ENCODE measurements at places on chromosomes 3 and 15. TPM values are rescaled to one million over a fixed set of nuclear protein-coding genes. Genes with fewer than 3 reads are reported as not detected.
A peak's percentile ranks its signal among the peaks of the same experiment; 100 is the strongest.

DNA sequence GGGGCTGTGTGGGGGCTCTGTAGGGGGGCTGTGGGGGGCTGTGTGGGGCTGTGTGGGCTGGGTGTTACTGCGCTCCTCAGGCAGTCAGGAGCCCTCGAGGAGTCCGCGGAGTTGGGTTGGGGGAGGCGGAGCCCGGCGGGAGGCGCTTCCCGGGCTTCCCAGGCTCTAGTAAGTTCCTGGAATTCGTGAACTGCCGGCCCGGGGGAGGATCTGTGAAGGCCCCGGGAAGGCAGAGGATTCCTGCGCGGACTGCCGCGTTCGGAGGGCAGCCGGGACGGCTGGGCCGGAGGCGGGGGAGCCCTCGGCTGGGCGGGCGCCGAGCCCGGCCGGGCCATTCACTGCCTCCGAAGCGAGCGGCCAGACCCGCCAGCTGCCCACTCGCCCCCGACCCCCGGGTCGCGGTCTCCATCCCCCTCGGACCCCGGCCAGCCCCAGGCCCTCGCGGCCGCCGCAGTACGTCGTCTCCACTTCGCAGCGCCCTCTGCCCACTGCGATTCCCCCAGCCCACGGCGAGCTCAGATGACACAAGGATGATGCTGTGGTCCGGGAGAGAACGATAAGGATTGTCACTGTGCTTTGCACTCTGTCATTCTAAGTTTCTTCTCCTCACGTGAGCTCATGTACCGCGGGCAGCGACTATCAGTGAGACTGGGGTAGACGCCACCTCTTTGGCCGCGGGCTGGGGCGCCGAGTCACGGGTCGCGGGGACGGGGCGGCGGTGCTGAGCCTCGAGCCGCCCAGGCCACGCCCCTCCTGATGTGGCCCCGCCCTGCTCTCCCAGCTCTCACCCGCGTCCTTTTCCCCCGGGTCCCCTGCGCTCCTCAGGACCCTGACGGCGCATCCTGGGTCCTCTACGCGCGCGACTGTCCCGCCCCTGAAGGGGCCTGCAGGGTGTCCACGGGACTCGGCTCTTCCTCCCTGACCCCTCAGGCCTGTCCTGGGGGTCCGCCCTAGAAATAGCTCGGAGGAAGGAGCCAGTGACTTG, 65.3 kb downstream of the KLF13 start:
- DNase-seq: no peak
- H3K27ac ChIP-seq: no peak overlapping the region
- peaks cover 4% of the 10 kb centered on the region for H3K4me1 ChIP-seq
- no peaks in the 10 kb centered on the region for H3K36me3 ChIP-seq
- H3K27me3 ChIP-seq: peaks cover 22% of the 10 kb centered on the region
- peak overlapping the region; percentile 74 for H3K4me3 ChIP-seq

MYH15 gene
- under 0.01 TPM for polyA plus RNA-seq

GRCh38 chr3:146547235-146547835, 2.9 kb upstream of the PLSCR1 start:
- no peak overlapping the region for H3K4me3 ChIP-seq
- H3K4me1 ChIP-seq: peaks cover 2% of the 10 kb centered on the region
- no peaks in the 10 kb centered on the region for H3K36me3 ChIP-seq
- H3K27ac ChIP-seq: no peak overlapping the region
- no peaks in the 10 kb centered on the region for H3K27me3 ChIP-seq

DNA sequence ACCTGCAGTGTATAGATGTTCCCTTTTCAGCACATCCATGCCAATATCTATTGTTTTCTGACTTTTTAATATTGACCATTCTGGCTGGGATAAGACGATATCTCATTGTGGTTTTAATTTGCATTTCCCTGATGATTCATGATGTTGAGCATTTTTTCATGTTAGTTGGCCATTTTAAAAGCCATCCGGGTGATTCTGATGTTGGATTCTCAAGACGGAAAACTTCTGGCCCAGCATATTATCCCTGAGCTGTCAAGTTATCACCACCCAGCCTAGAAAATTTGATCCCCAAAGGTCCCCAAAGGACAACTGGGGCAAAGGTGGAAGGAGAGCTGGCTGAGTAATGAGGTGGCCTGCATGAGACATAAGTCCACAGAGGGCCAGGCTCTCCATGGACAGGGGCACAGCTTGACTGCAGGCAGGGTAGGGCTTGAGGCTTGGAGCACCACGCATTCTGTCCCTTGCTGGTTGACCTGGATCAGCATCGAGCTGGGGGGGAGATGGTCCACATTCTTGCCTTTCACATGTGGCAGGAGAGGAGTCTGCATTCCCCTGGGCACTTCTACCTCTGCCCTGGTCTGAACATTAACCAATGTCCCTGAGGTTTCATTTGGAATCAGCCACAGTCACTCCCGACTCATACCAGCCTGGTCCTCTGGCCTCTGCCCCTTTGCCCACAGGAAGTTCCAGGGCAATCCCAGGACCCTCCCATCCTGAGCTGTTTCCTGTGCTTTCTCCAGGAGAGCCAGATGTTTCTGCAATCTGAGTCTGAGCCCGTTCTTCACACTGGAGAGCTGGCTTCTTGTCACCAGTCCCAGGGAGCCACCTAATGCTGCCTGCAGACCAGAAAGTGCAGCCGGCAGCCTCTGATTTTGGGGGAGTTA, 69.2 kb downstream of the ISG20 start:
- peaks cover 23% of the 10 kb centered on the region for H3K27me3 ChIP-seq
- DNase-seq: no peak

DNA sequence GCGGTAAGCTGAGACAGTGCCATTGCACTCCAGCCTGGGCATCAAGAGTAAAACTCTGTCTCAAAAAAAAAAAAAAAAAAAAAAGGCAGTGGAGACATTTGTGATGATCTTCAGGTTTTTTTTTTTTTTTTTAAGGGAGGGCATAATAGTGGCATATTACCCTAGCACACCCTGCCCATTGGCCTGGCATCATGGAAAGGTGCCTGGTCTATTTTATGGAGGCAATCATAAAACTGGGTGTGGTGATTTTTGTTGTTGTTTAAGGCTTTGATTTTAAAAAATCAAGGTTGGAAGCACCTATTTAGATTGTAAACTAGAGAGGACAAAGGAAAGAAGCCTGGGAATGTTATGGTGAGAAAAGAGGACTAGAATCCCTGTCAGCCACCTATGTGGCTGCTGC, 6.0 kb downstream of the IQGAP1 start:
- no peak for DNase-seq
- H3K27ac ChIP-seq: no peak overlapping the region
- H3K27me3 ChIP-seq: no peaks in the 10 kb centered on the region
- no peak overlapping the region for H3K4me3 ChIP-seq

NPHP3 gene
- 5.7 TPM for polyA plus RNA-seq

GRCh38 chr3:164779816-164780215, 298.5 kb downstream of the SI start:
- no peak for DNase-seq
- H3K4me1 ChIP-seq: no peaks in the 10 kb centered on the region
- H3K4me3 ChIP-seq: no peak overlapping the region
- no peaks in the 10 kb centered on the region for H3K36me3 ChIP-seq
- no peak overlapping the region for H3K27ac ChIP-seq

- no peak for DNase-seq
- H3K27ac ChIP-seq: no peak overlapping the region
- H3K4me1 ChIP-seq: no peaks in the 10 kb centered on the region
- H3K27me3 ChIP-seq: no peaks in the 10 kb centered on the region
Observed at GRCh38 chr3:116607205-116607604, 102.4 kb upstream of the TUSC7 start.

TNFAIP8L3 gene
- 0.16 TPM for polyA plus RNA-seq

Measured in H1 (cell line).